Globus pallidus (tissue), 1 donor: ENCODE measurements at places on chromosomes 4 and X.

DNA sequence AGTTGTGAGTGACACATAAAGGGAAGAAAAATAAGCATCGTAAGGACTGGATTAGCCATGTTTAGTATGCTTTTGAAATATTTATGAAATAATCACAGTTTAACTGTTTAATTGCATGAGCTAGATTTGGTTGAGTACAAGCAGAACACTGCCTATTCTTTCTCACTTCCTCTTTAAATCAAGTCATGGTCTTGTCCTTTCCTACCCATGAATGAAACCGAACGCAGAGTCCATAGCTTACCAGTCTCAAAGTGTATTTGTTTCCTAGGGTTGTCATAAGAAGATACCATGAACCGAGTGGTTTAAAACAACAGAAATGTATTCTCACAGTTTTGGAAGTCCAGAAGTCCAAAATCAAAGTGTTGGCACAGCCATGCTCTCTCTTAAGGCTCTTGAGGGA lies 684.0 kb upstream of the MAGEB2 start:
- DNase-seq, result no peak

DNA sequence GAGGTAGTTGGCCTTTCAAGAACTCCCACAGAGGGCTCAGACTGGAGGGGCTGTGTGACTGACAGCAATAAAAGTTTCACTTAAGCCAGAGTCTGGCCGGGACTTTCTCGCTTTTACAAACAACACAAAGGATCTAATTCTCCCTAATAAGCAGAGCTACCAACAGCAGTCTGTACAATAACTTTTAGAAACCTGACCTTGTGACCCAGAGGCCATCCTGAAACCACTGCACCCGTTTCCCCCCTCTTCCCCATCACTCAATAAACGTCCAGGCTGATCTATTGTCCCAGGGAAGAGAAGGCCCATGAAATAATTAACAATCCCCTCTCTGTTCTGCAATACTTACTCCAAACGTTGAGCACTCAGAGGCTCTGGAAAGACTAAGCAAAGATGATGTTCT lies 442.4 kb downstream of the ZIC3 start:
- DNase-seq, result no peak

DNA sequence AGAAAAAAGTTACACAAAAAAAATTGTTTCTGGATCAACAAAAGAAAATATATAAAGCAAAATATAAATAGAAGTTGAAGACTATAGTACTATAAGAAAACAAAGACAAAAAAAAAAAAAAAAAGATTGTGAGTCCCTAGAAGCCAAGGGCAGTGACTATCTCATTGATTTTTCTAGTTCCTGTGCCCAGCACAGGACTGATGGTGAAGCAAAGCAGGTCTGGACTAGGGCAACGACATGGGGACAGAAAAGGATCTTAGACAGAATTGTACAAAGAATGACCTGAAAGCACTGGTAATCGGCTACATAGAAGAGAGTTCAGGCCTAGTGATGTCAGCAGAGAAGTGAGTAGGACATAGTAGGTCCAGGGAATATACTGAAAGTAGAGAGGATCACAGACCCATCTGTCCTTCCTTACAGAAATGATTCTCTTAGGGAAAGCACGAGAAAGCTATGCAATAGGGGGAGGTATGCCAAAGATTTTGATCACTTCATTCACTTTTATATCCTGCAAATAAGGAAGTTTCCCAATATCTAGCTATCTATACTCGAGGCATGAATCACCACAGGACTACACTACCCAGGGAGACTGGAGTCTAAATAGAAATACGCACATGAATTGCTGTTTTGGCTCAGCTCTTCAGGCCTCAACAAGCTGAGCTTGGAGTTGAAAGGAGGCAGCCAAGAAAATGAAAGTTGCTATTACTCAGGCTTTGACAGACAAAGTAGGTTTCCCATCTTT lies 230.9 kb upstream of the GPC4 start:
- DNase-seq, result no peak

DNA sequence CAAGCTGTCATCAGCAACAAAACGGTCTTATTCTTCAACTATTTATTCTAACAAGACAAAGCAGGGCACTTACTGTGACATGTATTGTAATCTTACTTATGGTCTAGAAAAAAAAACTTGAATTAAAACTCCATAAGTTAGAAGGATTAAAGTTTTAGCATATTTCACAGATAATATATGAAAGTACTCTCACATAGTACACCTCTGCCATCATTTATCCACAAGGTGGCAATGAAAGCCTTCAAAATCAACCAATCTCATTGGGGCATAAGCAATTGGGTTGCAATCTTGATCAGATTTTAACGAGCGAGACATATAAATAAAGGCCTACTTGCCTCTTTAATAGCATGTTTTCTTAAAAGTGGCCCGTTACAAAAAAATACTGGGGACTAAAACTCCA lies 1382.9 kb downstream of the FAM133A start:
- DNase-seq, result no peak

DNA sequence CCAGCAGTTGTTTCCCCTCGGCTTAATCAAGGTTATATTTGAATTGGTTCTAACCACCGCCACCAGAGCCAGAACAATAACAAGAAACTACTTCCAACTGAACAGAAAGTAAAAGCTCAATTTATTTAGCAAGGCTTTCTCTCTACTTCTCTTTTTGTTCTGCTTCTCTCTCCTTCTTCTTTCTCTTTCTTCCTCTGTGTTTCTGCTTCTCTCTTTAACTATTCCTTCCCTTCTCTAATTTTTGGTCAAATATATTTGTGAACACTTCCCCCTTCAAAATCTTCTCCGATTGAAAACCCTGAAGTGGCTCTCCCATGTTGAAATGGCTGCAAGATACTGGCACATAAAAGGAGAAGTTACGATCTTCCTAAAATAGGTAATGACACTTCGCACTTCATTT lies 1195.9 kb upstream of the PRKX start:
- peak; percentile 11 for DNase-seq

DNA sequence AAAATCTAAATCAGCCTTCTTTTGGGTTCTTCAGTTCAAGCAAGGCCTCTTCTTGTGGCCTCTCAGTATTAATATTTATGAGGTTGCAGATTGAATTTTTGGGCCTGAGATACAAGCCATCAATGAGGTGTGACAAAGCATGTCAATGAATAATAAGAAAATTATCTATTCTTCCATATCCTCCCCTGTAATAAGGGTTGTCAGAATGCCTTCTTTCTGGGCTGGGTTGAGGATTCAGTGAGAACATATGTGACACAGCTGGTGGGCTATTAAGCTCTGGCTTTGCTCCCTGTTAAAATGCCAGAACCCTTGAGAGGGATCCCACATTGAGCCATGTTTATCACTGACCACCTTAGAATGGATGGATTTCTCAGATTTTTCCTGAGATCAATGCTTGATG lies 187.2 kb downstream of the AR start:
- no peak for DNase-seq

DNA sequence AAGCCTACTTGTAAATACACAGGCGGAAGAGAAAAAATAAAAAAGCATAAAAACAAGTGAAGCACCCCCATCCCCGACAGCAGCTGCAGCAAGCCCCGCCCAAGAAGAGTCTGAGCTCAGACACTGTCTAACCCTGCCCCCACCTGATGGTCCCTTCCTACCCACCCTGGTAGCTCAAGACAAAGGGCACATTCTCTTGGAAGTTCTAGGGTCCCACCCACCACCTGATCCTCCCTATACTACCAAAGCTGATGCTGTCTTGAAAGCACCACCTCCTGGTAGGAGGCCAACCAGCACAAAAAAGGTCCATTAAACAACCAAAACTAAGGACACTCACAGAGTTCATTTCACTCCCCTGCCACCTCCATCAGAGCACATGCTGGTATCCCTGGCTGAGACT lies 308.2 kb downstream of the KLHL13 start:
- DNase-seq, result no peak

DNA sequence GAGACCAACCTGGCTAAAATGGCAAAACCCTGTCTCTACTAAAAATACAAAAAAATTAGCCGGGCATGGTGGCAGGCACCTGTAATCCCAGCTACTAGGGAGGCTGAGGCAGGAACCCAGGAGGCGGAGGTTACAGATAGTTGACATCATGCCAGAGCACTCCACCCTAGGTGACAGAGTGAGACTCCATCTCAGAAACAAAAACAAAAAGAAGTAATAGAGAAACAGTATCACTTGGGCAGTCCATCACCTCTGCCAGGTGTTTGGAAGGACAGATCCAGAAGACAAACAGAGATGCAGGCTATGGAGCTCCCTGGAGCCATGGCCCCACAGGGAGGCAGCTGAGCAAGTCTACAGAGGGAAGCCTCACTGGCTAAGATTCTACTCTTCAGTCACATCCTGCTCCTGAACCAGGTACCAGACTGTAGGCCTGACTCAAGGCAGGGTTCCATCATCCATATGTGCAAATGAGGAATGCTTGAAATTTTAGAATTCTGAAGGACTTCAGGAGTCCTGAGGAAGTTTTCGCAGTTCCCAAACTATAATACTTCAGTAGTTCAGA lies 81.4 kb upstream of the CPEB2 start:
- no peak for DNase-seq

- DNase-seq, result no peak
These were observed 139.6 kb downstream of the DCLK2 start for GRCh38 chr4:150217808-150218207.

GRCh38 chr4:76806346-76806745 lies 91.6 kb downstream of the SOWAHB start:
- DNase-seq, result no peak

DNA sequence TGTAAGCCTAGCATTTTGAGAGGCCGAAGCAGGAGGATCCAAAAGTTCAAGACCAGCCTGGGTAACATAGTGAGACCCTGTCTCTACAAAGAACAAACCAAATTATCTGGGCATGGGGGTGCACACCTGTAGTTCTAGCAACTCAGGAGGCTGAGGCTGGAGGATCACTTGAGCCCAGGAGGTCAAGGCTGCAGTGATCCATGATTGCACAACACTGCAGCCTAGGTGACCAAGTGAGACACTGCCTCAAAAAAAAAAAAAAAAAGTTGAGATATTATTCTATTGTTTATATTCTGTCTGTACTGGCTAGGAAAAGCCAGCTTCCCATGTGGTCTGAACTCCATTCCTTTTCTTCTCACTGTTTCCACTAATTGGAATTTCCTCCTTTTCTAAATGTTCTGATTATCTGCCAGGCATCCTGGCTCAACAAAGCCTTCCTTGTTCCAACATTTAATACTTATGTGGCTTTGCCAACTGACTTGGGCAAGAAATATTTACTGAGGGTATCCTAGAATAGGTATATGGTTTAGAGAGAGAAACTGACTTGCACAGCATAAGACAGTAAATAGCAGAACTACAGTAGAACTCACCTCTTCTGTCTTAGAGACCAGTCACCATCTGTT lies 175.2 kb upstream of the ADAMTS3 start:
- no peak for DNase-seq

- DNase-seq, result no peak
These were observed 83.0 kb downstream of the EIF4E start for GRCh38 chr4:98845960-98846359.

DNA sequence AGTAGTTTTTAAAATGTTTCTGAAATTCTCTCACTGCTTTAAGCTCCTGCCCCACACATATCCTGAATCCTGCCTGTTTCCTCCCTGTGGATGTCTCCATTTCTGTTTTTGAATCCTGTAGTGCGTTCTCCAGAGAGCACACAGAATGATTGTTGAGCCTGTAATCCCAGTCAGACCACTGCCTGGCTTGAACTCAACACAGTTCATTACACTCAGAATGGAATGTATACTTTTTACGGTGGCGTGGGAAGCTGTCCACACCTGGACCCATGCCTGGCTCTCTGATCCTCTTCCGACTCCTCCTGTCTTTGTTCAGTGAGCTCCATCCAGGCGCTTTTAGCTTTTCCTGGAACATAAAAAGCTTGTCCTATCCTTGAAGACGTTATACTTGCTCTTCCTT lies 1217.0 kb upstream of the PRKX start:
- DNase-seq, result no peak

DNA sequence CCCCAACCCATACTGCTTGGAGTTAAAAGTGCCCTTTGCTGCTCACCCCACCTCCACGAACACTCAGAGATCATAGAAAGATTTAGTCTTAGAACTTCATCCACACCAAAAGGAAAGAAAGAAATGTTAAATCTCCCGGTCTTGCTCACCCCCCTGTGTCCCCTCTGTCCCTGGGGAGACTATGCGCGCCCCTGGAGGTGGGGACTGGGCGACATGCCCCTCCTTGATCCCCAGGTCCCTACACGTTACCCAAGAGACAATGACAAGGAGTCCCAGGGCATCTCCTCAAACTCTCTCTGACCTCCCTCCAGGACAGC lies 620 bp downstream of the ITM2A start:
- DNase-seq, result no peak

- no peak for DNase-seq
These were observed 59.8 kb downstream of the CASK start for GRCh38 chrX:41863343-41864203.

DNA sequence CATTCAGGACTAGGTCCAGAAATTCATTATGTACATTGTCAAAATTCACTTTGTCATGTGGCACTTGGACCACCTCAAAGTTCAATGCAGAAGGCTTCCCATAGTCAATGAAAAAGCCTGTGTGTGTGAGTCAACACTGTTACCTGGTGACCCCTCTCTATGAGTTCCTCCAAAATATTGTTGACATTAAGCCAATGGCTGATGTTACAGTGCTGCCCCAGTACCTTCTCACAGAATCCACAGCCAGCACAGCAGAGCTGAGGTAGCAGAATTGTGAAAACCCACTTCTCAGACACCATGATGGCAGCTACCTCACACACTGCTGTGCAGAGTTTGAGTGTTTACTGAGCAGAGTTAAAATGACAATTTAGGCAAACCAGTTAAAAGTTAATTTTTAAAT lies 22.4 kb upstream of the UGT2B4 start:
- no peak for DNase-seq

- no peak for DNase-seq
These were observed 77.9 kb downstream of the FAT4 start for GRCh38 chr4:125392694-125393093.

- no peak for DNase-seq
These were observed 95.8 kb downstream of the IQCM start for GRCh38 chr4:149719806-149720205.

GRCh38 chr4:184934961-184935360 lies 83.3 kb upstream of the HELT start:
- no peak for DNase-seq

- DNase-seq, result no peak
These were observed 22.3 kb downstream of the AMOT start for GRCh38 chrX:112818114-112819007.

- DNase-seq, result no peak
These were observed 18.3 kb downstream of the BLOC1S4 start for GRCh38 chr4:6734165-6734786.

DNA sequence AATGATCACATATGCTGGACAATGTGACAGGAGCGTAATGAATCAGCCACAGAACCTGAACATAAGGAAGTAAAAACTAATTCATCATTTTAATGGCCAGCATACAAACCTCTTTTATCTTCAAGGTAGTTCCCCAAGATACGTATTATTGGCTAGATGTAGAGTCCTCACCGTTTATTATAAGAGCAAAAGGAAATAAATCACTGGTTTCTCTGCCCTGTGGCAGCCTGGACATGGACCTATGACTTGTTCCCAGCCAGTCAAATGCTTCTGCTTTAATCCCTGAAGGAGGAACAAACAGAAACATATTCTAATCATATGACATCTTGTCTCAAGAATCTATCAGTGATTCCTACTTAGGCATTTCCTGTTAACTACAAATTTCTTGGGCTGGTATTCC lies 86.8 kb upstream of the FAM241A start:
- DNase-seq, result no peak
